Kidney (tissue), 22 donors: ENCODE measurements at places on chromosomes 5 and 9. TPM values are rescaled to one million over a fixed set of nuclear protein-coding genes. Genes with fewer than 3 reads are reported as not detected.

The NUTM2G gene
- polyA plus RNA-seq = not detected

The SPATA24 gene
- polyA plus RNA-seq = 21.6 TPM

The GPR150 gene
- 0.19 TPM for polyA plus RNA-seq

The ADAMTS16 gene
- 5.6 TPM for polyA plus RNA-seq

The LRRC19 gene
- 17.6 TPM for polyA plus RNA-seq

The F2RL1 gene
- polyA plus RNA-seq = 24.5 TPM

The C5orf46 gene
- polyA plus RNA-seq = not detected

The FAM221B gene
- polyA plus RNA-seq = not detected

The NR2F1-AS1 gene
- polyA plus RNA-seq = 16.0 TPM

The C9orf153 gene
- polyA plus RNA-seq = not detected

The FOXD4 gene
- polyA plus RNA-seq = 0.43 TPM

The SRD5A1 gene
- 6.5 TPM for polyA plus RNA-seq

DNA sequence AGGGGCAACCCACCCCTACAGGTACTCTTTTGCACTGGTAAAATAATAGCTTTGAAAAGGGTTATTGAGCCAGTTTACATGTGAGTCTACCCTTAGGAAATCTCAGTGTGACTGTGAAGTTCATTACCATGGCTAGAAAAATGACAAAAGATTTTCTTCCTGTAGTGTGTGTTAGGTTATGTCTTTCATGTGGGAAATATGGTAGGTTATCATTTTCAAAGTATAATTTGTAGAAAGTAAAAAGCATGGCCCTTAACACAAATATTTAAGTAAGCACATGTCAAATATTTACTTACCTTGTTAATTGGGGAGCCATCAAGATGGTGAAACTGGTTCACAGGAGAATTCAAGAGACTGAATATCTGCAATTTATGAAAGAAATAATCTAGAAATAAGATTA, 37.3 kb upstream of the PLPP1 start:
- no peak for DNase-seq

GRCh38 chr9:137763271-137763955, 114.2 kb upstream of the CACNA1B start:
- no peak for DNase-seq

- no peak for DNase-seq
Measured at GRCh38 chr5:36035696-36036095, 31.0 kb downstream of the UGT3A2 start.

DNA sequence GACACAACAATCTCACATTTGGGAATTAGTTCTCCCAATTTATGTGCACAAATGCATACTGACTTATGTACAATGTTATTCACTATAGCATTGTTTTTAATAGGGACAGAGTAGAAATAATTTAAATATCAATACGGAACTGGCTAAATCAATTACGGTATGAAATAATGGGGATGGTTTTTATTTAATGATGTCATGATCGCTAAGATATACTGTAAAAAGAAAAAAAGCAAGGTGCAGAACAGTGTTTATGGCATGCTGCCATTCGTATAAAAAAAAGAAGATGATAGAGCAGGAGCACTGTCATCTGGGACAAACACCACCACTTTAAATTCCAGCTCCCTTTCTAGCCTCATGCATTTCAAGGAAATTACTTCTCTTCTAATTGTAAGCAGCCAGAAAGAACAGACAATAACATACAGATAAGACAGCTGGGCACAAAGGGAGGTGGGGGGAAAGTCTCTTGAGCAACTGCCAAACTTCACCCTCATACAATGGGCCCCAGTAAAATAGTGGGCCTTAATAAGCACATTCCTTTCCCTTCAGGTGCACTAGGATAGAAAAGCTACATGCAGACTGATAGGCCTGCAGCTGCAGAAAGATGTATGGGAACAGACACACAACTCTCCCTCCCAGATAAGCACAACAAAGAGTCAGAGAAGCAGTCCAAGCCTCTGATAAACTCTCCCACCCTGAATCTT, 8.4 kb downstream of the SREK1IP1 start:
- DNase-seq = no peak

DNA sequence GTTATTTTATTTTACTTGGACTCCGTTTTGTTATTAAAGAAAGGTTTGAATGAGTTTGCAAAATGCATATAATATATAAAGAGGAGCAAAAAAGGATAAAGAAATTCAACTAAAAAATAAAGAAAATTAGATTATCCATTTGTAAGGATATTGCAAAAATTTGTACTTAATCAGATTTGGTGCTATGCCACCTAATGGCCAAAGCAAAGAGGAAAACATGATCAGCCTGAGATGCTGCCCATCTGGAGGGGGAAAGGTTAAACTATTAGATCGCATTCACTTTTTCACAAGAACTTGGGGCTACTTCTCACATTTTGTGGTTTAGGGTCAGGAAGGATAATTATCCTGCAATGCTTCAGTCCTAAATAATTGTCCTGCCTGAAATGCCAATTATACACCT, 350.6 kb downstream of the MLLT3 start:
- DNase-seq = no peak

DNA sequence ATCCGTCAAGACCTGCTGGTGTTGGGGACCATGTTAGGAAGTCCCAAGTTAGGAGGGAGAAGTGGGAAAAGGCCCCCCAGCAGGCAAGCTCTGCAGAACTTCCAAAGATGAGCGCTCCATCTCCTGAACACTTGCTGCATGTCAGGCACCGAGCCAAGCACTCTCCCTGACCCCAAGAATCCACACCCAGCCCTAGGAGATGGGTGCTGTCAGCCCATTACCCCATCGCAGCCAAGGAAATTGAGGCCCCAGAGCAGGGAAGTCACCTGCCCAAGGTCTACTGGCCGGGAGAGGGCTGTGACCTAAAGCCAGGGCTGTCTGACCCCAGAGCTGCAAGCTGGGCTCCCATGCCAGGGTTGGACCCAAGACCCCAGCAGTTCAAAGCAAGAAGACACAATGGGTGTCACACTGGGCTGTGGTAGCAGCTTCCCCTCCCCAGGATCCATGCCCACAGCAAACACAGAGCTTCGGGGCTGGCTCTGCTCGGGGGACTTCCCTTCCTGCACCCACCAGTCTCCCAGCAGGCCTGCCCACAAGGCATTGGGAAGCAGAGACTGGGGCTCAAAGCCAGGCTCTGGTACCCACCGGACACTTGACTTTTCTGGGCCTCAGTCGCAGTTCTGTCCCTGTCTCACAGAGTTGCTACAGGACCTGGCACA, 13.5 kb downstream of the EEIG1 start:
- no peak for DNase-seq

DNA sequence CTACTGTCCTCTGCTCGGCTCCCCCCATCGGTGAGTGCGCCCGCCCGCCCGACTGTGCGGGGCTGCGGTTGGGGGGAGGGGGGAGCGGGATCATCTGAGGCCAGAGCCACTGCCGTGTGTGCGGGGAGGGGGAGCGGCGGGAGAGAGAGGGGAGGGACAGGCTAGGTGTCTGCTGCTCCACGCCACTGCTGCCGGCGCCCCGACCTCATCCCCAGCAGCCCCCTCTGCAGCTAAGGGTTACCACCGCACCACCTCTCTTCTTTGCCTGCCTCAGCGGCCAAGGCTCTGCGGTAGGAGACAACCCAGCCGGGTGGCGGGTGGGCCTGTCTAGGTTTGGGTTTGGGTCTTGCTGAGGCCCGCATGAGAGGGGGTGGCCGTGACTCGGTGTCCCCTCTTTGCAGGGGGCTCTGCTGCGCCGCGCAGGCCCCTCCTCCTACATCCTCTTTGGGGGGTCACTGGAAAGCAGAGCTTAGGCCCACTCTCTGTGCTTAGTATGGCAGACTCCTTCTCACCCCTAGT, 670 bp upstream of the PURA start:
- DNase-seq = peak; percentile 72

GRCh38 chr5:178430186-178431062, 159.8 kb downstream of the COL23A1 start:
- DNase-seq = no peak

- DNase-seq = no peak
Measured at GRCh38 chr9:91187311-91187964, 174.3 kb downstream of the AUH start.

GRCh38 chr9:115786321-115786720, 367.3 kb upstream of the PAPPA start:
- no peak for DNase-seq

- no peak for DNase-seq
Measured at GRCh38 chr9:133067813-133068212, 6.0 kb downstream of the CEL start.

DNA sequence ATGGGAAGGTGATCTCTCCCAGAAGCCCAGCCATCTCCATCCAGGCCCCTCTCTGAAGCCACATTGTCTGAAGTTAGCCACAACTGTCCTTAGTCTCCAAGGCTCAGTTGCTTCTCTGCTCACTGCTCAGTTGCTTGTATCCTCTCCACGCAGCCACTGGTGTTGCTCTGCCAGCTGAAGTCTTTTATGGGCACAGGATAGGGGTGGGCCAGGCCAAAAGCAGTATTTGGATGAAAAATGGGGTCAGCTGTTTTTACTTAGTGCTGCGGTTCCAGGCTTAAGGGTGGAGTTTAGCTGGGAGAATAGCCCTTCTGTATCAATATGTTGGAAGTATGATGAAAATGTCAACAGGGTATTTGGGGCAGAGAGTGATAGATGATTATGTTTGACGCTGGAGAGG, 168.8 kb upstream of the PPP1R2B start:
- no peak for DNase-seq

DNA sequence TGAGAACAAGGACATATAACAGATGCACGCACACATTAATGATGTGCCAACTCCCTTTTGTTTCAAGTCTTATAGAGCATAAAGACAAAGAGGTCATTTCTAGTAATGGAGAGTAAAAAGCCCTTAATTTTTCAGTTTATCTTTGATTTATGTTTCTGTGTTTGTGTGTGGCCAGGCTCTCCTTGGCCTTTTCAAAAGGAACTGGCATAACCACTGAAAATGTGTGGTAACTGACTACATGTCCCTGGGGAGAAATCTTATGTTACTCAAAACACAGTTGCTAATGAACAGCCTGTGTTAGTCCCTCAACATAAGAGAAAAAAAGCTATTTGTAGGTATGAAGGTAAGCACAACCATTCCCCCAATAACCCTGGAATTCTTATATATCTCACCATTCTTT, 47.6 kb upstream of the SHOC1 start:
- no peak for DNase-seq

DNA sequence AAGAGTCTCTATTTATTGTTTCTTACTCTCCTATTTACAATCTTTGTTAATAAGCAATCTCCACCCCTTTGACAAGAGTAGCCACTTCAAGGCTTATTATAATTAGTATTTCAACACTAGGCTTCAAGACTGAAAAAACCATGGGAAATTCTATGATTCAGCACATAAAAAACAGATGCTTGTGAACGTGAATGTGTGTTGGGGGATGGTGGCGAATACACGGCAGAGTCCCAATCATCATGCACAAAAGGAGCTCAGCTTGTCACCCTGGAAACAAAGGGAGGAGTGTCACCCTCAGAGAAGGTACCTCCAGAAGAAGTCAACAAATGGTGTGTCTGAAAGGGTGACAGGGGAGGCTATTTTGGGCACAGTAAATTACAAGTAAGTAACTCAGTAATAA, 157.2 kb upstream of the RETREG1 start:
- no peak for DNase-seq

GRCh38 chr5:139787568-139788293, 7.9 kb upstream of the PSD2 start:
- peak; percentile 92 for DNase-seq

DNA sequence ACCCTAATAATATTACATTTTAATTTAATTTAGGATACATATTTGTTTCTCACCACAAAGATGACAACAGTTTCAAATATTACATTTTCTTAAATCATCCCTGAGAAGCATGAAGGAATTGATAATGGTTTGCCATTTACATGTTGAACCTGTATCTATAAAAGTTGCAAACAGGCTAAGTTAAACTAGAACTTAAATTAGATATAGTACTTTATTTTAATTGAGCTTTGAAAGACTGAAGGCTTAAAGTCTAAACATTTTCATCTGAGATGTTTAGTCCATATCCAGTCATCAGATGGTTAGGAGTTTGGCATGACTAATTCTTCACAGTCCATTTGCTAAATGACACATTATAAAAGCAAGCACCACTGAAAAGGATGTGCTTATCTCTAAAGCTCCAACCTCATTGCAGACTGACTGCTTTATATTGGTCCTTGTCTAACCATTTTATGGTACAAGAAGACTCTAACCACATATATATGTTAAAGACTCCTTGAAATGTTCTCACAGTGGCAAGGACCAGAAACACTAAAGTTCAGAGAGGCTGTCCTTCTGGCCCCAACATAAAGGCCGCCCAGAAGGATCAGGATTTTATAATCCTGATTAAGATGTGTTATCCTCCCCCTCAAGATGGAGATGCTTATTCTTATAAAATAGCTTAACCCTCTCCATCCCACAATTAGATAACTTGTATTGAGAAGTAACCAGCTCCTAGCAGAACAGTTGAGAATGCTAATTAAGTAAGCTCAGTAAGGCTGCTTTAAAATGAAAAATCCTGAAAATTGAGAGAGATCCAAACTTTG, 25.8 kb downstream of the WNT8A start:
- DNase-seq = no peak

DNA sequence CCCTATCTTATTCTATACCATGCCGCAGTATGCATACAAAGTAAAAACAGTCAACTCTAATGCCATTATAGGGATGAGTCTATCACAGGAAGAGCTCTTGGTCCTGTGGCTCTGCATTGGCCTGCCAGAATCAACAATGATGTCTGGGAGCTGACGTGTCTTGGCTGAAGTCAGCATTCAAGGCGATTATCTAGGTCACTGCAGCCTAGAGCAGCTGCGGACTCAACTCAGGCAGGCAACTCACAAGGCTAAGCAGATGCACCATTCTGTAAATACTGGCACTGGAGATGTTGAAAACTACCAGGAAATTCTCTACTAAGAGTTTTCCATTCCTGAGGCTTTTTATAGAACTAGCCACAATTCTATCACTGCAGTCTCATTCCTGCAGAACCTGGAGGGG, 13.3 kb downstream of the SPATA9 start:
- DNase-seq = peak; percentile 77
